ENCODE measurements at places on chromosomes 3 and 15.
A peak's percentile ranks its signal among the peaks of the same experiment; 100 is the strongest.

GRCh38 chr3:60909526-60909925 lies 341.7 kb downstream of the FHIT start:
- DNase-seq: no peak

- DNase-seq: no peak
Observed at GRCh38 chr3:120749843-120750242, 7.3 kb downstream of the GTF2E1 start.

DNA sequence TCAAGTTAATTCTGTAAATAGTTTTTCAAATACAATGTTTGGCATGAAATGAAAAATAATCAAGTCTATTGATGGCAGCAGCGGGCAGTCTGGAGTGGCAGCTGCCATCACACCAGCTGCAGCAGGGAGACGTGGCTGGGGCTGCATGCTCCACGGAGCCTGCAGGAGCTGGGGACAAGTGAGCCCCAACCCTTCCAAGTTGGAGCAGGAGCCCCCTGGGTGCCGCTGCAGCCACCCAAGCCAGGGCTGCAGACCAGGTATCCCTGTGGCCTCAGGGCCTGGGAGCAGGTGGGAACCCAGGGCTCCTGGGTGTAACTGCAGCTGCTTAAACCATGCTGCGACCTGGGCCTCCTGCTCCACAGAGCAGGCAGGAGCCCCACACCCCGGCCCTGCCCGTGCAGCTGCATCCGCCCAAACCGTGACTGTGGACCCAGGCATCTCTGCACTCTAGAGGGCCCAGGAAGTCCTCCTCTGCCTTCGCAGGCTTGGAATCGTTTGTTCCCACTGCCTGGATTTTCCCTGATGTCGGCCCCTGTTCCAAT lies 257.4 kb downstream of the PLOD2 start:
- no peak for DNase-seq

- peak; percentile 33 for DNase-seq
Observed at GRCh38 chr3:123194552-123194951, 7.2 kb upstream of the SEC22A start.

DNA sequence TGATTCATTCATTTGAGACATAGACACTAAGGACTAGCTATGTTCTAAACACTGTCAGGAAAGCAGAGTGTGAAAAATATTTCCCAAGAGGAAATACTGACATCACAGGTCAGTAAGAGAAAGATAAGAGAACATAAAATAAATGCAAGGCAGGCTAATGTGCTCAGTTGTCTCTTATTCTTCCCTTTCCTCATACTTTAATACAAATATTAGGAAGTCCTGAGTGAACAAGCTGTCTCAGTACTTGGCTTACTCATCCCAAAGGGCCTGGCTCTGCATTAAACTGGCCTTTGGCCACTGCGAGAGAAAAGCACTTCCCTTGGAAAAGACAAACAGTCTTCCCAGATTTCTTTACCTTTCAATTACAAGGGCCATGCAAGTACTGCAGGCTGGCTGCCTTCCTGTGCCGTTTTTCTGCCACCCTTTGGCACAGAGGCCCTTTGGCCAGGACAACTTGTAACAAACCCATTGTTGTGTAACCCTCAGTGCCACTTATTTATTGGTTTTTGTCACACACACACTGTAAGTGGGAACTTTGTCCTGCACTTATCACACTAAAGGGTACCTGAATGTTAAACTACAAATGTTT lies 31.7 kb downstream of the EDC3 start:
- no peak for DNase-seq

- DNase-seq: no peak
Observed at GRCh38 chr15:85482894-85483293, 102.5 kb downstream of the AKAP13 start.

GRCh38 chr15:75456710-75457109 lies 5.2 kb upstream of the SIN3A start:
- DNase-seq: no peak

All from neuronal stem cell (in vitro differentiated cells).